CD8-positive, alpha-beta T cell (primary cell): ENCODE measurements at places on chromosomes 1 and 21.

- no peak for DNase-seq
Observed at GRCh38 chr21:34930971-34931370, 118.1 kb downstream of the RUNX1 start.

- no peak for DNase-seq
Observed at GRCh38 chr1:43550598-43551246, 20.0 kb downstream of the PTPRF start.

GRCh38 chr1:202199040-202199889 is 5.7 kb downstream of the LGR6 start:
- no peak for DNase-seq

- no peak for DNase-seq
Observed at GRCh38 chr1:10082785-10083479, 50.2 kb downstream of the UBE4B start.

DNA sequence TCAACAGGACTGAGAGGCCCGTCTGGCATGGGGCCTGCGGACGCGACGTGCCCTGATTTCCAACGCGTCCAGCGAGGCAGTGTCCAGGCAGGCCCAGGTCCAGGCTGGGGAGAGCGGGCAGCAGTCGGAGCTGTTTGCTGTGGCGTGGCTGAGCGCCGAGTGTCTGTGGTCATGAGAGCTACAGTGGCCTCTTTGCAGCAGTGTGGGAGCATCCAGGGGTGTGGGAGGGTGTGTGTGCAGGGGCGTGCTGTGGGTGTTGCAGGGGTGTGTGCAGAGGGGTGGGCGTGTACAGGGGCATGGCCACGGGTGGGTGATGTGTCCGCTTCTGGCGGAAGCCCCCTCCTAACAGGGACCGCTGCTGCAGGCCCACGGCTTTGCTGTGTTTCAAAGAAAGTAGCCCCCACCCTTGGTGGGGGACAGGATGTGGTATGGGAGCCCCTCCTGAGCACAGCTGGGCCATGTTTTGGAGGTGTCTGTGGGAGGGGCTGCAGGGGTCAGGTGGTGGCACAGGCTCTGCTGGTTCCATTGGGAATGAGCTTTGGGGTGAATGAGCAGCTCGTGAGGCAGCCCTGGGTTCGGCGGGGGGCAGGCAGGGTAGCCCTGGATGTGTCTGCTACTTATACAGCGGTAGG is 17.7 kb downstream of the PLCH2 start:
- peak; percentile 69 for DNase-seq

DNA sequence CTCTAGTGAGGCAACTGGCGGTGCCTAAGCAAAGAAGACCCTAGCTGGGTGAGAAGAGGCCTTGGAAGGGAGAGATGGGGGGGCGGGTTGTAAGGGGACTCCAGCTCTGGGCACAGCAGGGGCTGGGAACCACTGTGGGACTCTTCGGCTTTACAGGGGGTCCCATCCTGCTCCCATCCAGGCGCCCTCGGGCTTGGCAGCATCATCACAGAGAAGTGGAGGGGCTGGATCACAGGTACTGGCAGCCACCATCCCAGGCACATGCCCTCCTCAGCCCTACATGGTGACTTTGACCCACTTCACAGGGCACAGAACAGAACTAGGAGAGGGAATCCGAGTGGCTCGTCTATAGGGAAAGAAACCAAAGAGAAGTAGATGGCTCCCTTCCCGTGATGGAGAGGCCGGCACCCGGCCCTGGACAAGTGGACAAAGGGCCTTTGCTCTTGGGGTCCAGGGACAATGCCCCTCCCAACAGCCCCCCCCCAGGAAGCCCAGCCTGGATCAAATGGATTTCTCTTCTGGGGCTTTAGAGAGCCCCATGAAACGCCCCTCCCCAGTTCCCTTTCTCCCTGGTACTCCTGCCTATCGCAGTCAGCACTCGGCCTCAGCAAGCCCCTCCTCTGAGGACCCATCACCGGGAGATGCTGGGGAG is 54.0 kb upstream of the ECE1 start:
- DNase-seq: no peak

DNA sequence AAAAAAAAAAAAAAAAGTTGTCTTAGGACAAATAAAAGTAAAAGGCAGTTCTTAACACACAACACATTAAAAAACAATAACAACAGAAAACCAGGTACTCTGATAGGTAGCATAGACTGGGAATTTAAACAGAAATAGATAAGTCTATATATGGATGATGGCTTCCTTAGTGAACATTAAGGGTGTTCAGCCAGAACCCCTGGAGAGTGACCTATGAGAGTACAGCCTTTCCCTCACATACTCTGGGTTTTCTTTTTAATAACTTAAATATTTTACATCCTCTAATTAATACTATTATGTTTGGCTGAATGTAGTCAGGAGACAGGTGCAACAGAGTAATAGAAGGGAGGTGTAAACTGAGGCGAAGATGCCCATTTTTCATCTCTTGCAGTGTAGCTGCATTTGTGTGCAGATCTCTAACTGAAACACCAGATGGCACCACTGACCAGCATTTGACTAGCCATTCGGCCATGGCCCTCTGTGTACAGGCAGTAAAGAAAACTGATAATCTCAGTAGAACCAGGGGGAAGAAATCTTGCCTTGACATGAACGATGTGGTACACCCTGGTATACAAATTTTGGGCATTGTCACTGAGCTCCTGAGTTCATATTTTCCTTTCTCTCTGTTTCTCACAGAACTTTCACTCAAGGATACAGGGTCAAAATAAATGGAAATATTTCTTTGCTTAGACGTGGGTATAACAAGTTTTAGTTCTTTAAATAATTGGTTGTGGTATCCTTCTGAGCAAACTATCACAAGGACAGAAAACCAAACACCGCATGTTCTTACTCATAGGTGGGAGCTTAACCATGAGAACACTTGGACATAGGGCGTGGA is 7.6 kb downstream of the TTF2 start:
- no peak for DNase-seq

- no peak for DNase-seq
Observed at GRCh38 chr1:201488830-201489589, 17.9 kb downstream of the CSRP1 start.

- no peak for DNase-seq
Observed at GRCh38 chr1:160905617-160905989, 20.6 kb upstream of the ITLN1 start.

- no peak for DNase-seq
Observed at GRCh38 chr1:203207751-203208150, 21.2 kb upstream of the CHI3L1 start.

- no peak for DNase-seq
Observed at GRCh38 chr1:93354749-93355148, 9.0 kb downstream of the DR1 start.

GRCh38 chr21:8988696-8989095 is 1532.7 kb upstream of the TPTE start:
- no peak for DNase-seq

- DNase-seq: no peak
Observed at GRCh38 chr1:33342041-33342723, 21.3 kb upstream of the A3GALT2 start.

- no peak for DNase-seq
Observed at GRCh38 chr21:42672699-42673458, 19.5 kb downstream of the PDE9A start.

GRCh38 chr1:174497478-174497877 is 49.7 kb downstream of the GPR52 start:
- DNase-seq: no peak

DNA sequence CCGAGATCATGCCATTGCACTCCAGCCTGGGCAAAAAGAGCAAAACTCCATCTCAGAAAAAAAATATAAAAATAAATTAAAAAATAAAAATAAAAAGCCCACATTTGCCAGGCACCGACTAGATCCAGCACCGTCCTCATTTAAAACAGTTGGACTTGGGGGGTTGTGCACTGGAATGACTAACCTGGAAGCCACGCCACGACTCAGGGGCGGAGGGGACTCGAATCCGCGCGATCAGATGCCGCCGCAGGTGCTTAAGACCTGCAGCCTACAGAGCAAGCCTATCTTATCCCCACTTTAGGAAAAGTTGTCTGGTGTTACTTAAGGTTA is 38.5 kb downstream of the ZBTB8OS start:
- no peak for DNase-seq
